ENCODE measurements at places on chromosomes 12 and 14.
A peak's percentile ranks its signal among the peaks of the same experiment; 100 is the strongest.

GRCh38 chr14:75697386-75697785 is 36.3 kb downstream of the TTLL5 start:
- no peak for DNase-seq

DNA sequence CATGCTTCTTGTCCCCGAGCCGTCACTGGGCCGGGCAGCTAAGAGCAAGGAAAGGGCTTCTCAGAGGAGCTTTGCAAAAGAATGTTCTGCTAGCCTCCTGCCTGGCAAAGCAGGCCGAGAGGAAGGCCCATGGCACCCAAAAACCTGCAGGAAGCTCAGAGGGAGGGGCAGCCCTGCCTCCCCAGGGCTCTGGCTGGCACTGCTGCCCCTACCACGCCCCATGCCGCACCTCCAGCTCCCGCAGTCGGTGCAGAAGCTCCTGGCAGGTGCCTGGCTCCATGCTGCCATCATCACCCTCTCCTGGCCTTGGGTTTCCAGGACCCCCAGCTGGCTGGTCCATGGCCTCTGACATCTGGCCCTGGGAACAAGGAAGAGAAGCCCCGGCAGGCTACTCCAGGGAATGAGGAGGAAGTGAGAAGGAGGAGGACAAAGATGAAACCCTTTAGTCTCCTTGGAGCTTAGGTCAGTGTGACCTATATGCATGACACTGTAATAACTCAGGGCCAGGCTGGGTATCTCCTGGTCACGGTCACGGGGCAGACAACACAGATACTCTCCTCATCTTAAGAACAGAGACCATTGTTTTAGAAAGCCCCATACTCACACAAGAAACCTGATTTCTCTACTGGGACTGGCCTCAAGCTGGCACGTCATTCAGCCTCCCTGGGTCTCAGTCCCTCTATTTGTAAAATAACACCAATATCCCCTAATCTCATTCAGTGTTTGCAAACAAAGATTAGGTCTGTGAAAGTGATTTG is 24.3 kb downstream of the NCKAP5L start:
- no peak for DNase-seq

- DNase-seq = peak; percentile 43
Observed at GRCh38 chr14:99946652-99947489, 118.4 kb upstream of the EVL start.

GRCh38 chr12:105317942-105318621 is 12.4 kb upstream of the C12orf75 start:
- no peak for DNase-seq

- DNase-seq = no peak
Observed at GRCh38 chr14:99747582-99748330, 45.5 kb upstream of the EML1 start.

- DNase-seq = no peak
Observed at GRCh38 chr12:117261247-117261646, 71.0 kb upstream of the FBXO21 start.

- DNase-seq = no peak
Observed at GRCh38 chr12:120457133-120457532, 10.9 kb downstream of the GATC start.

- peak; percentile 83 for DNase-seq
Observed at GRCh38 chr14:99266181-99267178, 5.5 kb downstream of the BCL11B start.

DNA sequence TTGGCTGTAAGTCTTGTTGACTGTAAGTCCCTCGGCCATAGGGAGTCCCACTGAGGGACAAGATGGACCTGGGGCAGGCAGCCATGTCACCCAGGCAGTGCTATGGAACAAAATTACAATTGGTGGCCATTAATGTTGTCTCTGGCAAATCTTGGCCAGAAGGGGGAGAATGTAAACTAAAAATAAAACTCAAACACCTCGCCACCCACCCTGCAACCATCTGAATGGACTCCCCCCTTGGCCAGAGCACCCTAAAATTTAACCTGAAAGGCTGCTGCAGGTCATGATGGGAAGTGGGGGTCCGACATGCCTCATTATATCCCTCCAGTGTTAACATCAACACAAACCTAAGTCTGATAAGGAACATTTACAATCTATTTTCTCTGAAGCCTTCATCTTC is 8.2 kb downstream of the SLC22A17 start:
- DNase-seq = no peak

DNA sequence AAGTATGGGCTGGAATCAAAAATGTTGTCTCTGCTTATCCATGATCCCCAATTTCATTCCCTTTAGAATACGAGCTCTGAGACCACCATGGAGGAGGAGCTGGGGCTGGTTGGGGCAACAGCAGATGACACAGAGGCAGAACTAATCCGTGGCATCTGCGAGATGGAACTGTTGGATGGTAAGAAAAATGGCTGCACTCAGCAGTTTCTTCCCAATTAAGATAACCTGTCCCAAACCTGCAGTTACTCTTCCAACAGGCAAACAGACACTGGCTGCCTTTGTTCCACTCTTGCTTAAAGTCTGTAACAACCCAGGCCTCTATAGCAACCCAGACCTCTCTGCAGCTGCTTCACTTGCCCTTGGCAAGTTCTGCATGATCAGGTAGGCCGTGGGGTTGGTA is 6.6 kb upstream of the GAPDH start:
- no peak for DNase-seq

DNA sequence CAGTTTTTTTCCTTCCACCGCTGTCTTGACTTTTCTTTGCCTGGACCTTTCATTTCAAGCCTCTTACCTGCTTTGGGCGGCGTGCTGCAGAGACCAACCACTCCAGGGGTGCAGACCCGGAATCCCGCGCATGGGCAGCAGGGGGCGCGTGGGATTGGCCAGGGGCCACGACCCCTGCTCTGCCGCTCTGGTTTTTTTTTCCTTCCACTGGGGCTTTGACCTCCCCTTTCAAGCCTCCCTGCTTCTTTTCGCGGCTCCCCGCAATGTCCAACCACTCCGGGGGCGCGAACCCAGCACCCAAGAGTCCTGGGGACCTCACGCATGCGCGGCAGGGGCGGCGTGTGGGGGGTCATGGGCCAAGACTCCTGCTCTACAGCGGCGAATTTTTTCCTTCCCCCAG is 325.1 kb downstream of the ALG10 start:
- no peak for DNase-seq

- no peak for DNase-seq
Observed at GRCh38 chr12:108305991-108306501, 33.1 kb downstream of the CMKLR1 start.
